Stimulated activated CD8-positive, alpha-beta memory T cell treated with anti-CD3 and anti-CD28 coated beads, Interleukin-2, amount 100 ng/mL, for 48 hours (primary cell): ENCODE measurements at places on chromosomes 3 and 15.

- no peak for DNase-seq
Measured at GRCh38 chr15:25869701-25870100, 6.6 kb upstream of the ATP10A start.

- DNase-seq, result no peak
Measured at GRCh38 chr15:100922192-100923040, 3.3 kb downstream of the LRRK1 start.

- DNase-seq, result no peak
Measured at GRCh38 chr3:71080517-71081083, 502.9 kb downstream of the FOXP1 start.

DNA sequence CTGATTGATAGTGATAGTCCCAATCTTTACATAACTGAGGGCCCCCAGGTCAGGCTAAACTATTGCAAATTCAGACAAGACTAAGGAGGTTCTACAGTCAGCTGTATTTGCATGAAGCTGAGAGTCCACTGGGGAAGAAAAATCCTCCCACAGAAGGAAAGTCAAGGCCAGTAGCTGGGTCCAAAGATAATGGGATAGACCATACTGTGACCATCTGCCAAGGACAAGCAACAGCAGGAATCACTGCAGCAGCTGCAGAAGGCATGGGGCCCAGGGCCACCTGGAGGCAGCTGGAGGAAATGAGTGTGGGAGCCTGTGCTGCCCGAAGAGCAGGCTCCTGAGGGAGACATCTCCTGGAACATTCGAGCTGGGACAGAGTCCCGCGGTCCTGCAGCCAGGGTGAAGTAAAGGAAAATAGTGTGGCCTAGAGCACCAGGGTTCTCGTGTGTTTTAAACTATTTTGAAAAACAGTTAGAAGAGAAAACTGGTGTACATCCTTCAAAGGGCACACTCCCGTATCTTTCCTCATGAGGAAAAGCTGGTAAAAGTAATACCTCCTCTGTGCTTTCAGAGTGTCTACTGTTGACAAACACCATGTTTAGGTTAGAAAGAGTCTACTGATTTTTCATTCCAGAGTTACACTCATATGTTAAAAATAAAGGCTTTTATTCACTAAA is 13.2 kb upstream of the TMEM212 start:
- no peak for DNase-seq

DNA sequence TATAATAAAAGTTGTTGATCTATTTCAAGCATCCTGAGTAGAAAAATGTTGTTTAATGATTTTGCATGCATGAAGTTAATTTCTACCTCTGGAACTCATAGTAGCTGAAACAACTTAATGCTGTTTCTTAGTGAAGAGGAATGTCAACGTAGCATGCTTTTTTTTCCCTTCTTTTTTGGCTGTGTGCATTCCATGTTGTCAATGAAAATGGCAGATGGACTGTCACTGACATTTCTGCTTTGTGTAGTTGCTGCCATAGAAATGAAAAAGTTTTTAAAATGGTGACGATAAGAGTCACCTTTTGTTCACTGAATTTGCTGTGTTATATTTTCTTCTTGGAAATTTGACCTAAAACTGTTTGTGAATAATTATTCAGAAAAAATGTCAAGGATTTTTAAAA is 116.3 kb downstream of the CHL1 start:
- DNase-seq, result no peak

DNA sequence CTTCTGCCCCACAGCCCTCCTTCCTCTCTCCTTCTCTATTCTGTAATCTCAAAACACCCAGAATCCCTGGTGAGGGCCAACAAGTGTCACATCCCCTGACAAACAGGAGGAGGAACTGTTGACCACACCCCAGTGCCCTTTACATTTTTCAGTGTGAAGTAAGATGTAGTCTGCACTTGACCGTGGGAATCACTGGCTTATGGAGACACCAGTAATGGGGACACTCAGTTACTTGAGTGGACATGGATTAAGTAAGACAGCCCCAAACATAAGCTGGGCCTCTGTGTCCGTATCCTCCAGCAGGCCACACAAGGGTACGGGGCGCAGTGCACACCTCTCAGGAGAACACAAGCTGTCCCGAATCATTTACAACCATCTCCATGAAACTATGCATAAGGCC is 28.4 kb upstream of the LIMD1 start:
- no peak for DNase-seq

- no peak for DNase-seq
Measured at GRCh38 chr15:98582900-98583554, 65.3 kb upstream of the IGF1R start.

GRCh38 chr3:102069211-102069662 is 219.9 kb downstream of the NFKBIZ start:
- DNase-seq, result no peak

GRCh38 chr3:177196008-177196455 is 1.2 kb downstream of the TBL1XR1 start:
- no peak for DNase-seq

GRCh38 chr15:97009031-97009431 is 678.5 kb downstream of the NR2F2 start:
- no peak for DNase-seq

DNA sequence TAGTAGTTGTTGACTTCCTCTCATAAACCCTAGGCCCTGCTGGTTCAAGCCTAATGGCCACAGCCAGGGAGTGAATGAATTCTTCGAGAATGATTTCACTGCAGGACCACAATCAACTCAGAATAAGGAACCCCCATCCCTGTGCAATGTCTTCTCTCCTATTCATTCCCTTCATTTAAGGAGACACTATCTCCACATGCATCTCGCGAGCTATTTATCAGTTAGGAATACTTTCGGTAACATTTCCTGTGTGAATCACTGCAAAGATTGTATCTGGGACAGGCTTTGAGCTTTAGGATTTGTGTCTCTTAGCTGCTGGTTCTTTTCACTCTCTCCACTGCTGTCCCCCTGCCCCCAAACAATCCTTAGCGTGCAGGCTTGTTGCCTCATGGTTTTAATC is 94.4 kb downstream of the MYLK start:
- no peak for DNase-seq

DNA sequence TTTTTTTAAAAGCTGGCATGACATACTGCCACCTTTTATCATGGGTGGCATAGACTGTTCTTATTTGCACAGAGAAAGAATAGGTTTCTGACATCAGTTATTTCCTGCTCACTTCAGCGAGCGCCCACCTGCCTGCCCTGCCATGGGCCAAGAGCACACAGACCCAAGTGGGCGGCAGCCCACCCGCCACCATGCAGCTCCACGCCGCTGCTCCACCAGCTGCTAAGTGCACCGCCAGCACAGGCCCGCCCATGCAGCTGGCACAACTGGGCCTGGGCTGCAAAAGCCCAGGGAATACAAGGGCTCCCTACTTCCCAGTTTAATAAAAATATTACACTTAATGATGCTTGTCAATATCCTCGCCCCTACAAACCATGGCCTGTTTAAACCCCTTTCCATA is 15.4 kb downstream of the ZNF148 start:
- DNase-seq, result no peak

GRCh38 chr3:64049832-64050231 is 26.5 kb upstream of the PSMD6 start:
- no peak for DNase-seq

DNA sequence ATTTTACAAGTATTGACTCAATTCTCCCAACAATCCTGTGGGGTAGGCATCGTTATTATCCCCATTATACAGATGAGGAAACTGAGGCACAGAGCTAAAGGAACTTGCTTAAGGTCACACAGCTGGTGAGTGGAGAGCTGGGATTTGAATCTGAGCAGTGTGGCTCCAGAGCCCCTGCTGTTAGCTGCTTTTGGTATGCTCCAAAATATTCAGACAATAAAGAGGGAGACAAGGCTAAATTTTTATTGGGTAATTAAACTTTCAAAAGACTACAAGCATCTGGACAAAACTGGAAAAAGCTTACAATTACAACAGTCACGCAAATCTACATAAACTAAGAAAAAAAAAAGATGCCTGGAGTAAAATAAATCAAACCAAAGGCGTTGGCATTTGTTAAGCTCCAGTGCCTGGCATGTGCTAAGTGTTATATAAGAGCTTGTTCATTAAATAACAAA is 27.7 kb downstream of the CCDC13 start:
- DNase-seq, result no peak

- DNase-seq, result no peak
Measured at GRCh38 chr3:153783741-153784480, 337.3 kb upstream of the ARHGEF26 start.

DNA sequence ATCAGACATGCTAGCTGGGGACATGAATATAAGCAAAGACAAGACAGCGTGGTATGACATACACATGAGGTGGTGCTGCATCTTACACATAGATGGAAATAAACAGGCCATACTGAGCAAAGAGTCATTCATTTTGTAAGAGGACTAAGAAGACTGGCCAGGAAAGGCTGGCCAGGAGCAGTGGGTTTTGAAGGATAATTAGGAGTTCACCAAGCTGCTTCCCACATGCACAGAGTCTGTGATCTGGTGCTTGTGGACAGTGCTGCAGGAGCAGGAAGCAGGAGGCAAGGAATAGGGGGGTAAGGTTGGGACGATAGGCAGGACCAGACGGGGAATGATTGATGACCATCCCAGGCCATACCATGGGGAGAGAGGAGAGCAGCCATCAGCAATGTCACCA is 41.5 kb downstream of the ST8SIA2 start:
- DNase-seq, result no peak

DNA sequence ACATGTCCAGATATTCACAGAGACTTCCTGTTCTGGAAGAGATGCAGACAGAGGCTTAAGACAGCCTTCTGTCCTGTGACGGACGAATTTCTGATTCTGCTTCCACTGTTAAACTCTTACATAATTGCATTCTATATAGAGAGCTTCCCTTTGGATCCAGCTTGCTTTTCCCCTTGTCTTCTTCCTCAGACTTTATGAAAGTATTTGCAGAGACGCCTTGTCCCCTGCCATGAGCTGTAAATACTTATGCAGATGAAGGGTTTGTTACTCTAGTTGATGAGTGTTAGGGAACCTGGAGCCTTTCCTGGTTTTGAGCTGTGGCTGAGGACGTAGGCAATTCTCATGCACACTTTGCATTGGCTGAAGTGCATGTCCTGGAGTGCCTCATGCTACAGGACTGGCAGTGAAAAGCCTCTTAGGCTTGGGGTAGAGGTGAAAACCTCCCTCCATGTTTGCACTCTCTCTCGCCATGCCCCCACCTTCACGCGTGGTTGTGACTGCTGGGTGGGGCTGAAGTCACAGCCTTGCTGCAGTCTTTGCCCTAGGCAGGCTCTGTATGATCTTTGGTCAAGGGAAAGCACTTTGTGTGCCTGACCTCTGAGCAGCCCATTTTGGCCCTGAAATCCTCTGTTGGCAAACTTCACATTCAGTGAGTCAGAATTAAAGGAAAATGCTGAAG is 286.6 kb downstream of the PTPRG start:
- no peak for DNase-seq

DNA sequence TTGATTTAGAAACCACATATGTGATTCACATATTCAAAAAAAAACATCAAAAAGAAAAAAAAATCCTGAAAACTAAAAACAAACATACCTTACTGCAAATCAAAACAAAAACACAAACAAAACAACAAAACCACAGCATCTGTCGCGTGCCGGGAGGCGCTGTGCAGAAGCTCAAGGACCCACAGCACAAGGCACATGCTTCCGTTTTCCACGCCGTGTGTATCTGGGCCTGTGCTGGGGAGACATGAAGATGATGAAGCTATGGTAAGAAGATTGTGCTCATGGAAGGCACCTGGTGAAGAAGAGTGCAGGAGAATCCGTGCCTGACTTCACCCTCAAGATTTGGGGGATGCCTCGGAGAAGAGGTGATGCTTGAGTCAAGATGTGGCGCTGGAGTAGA is 788.9 kb upstream of the ARRDC4 start:
- DNase-seq, result no peak

DNA sequence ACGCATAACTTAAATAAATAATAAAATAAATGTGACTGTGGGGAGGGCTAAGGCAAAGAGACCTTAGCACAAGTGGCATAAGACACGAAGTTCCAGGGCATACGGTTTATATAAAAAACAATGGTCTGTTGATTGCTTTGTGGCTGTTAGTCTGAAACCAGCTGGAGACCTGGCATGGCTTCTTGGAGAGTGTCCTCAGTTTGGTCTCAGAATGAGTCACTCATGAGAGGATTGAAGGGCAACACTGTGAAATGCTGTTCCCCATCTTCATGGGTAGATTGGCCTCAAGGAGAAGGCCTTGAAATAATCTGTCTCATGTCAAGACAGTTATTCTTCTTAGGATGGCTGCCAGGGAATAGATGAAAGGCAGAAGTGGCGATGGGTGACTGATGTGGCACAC is 62.2 kb downstream of the SOX2 start:
- DNase-seq, result no peak

DNA sequence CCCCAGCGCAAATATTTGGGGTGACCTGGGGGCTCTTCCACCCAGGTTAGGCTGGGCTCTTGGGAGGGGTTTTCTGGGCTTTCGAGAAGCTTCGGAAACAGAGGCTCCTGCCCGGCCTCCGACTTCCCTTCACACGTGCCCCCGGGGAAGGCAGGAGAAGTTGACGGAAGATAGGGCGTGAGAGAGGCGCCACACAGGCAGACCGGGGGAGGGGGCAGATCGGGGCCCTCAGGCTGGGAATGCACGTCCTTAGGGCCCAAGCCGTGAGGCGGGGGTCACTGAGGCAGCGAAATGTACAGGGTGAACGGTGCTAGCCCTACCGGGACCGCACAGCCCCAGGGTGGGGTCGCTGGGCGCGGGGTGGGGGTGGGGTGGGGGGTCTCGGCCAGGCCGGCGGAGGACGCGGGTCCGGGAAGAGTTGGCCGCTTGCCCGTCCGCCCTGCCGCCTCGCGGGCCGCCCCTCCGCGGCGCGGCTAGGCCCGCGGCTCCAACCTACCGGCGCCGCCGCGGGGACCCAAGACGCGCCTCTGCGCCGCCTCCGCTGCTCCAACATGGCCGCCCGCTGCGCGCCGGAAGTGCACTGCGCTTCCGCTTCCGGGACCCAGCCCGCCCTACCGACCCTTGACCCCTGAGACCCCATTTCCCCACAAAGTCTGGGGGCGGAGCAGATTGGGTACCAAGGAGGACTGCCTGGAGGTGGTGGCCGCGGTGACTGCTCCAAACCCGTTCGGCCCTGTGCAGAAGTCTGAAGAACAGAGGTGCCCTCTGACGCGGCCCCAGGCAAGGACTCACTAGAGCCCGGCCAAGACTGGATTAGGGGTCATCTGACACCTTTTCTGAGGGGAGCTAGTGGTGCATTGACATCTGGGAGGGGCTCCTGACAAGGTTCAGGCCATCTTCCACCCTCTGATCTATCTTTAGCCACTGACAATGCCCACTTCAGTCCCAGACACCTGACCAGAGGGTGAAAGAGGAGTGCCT is at the start of gene CCDC71:
Gene CCDC71, minus strand, starts transcription at position 561 of the 981 bp plus-strand sequence. CDS start 2,123 bp downstream, outside the sequence.
- DNase-seq, result peak; percentile 64

GRCh38 chr3:39727415-39727814 is 82.0 kb upstream of the MYRIP start:
- no peak for DNase-seq

DNA sequence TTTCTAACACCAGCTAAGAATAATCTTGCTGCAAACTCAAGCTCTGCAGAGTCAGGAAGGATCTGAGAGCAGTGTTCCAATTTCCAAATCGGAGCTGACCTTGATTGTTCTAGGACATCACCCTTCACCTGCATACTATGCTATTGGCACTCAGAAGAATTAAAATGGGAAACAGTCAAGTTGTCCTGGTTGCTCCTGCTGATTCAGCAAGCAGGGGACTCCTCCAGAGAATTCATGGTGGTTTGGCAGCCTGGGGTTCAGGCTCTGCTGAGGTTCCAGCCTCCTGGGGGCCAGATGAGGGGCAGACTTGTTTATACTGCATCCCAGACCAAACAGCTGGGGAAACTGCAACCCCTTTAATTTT is 213.7 kb upstream of the ADAMTS9 start:
- no peak for DNase-seq

- no peak for DNase-seq
Measured at GRCh38 chr3:73656241-73656890, 31.6 kb upstream of the PDZRN3 start.

- DNase-seq, result no peak
Measured at GRCh38 chr3:52401551-52401950, 43.4 kb downstream of the SEMA3G start.
